ENCODE measurements at places on chromosomes 2 and 18.

GRCh38 chr2:234422273-234422732 is 74.6 kb downstream of the ARL4C start:
- peak; percentile 92 for DNase-seq

- DNase-seq = peak; percentile 28
These were observed 70.7 kb downstream of the SOS1 start for GRCh38 chr2:39050109-39050508.

DNA sequence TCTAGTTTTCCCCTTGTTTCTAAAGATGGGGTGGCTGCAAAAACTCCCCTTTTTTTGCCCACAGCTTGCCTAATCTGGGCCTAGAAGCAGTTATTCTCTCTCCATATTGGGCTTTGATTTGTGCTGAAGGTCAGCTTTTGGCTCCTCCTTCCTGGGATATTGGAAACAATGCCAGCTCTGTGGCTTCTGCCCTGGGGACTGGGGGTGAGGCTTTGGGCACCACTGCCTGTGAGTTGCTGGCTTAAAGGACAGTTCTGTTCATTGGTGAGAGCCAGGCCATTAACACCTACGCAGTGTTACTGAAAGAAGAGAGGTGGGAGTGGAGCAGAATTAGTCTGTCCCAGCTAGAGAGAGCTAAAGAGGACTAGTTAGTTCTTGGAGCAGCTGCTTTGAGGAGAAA is 4.3 kb downstream of the UBXN2A start:
- no peak for DNase-seq

- DNase-seq = no peak
These were observed 22.8 kb downstream of the FHL2 start for GRCh38 chr2:105376010-105376409.

DNA sequence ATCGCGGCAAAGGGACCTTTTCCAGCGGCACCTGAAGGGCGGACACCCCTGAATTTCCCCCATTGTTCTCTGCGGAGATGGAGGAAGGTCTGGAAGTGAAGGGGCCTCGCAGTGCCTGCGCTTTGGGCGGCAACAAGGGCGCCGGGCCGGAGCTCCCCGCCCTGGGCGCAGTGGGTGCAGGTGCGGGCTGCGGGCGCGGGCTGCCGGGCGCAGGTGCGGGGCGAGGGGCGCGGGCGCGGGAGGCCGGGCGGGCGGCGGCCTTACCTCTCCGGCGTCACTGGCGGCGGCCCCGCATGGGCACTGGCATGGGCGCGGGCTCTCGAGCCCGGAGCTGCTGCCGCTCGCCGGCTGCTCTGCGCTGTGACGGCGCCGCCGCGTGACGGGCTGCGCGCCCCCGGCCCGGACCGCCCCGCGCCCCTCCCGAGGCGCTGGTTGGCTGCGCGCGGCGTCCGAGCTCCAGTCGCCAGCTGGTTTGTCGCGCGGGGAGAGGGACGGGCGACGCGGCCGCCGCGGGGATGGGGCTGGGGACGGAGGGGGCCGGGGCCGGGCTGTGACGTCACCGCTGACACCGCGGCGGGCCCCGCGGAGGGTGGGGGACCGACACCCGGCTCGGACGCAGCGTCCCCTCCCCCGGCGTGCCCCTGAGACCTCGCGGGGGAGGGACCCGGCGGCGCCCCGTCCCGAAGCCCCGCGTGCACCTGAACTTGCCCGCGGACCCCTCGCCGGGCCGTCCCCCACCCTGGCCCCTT is at the start of gene KIF1A:
KIF1A (minus strand) TSS at position 362 of the 749 bp plus-strand sequence. CDS start 22,467 bp downstream, outside the sequence.
- no peak for DNase-seq

- DNase-seq = no peak
These were observed 154.7 kb upstream of the CNTNAP5 start for GRCh38 chr2:123870206-123870880.

All from fibroblast of skin of right quadriceps (primary cell).